Neuronal stem cell (in vitro differentiated cells): ENCODE measurements at places on chromosomes 3 and 15.

DNA sequence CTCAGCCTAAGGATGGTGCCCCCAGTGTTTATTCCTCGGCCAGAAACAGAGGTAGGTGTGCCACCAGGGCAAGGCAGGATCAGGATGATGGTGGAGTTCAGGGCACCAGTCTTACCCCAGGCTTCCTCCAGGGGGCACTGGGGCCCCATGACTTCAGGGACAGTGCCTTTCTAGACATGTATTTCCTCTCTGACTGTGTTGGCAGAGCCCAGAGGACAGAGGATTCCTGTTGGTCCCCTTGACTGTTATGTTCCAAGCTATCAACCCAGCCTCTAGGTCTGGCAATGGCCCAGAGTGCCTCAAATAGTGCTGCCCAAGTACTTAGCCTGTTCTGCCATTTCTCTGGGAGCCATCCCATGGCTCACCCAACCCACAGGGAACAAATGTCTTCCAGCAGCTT lies 2.8 kb downstream of the HEMK1 start:
- H3K36me3 ChIP-seq = peaks cover 1% of the 10 kb centered on the region
- H3K27me3 ChIP-seq = no peaks in the 10 kb centered on the region
- DNase-seq = peak; percentile 43
- no peak overlapping the region for H3K27ac ChIP-seq
- H3K4me3 ChIP-seq = no peak overlapping the region

GRCh38 chr15:25668901-25669300 lies 194.2 kb downstream of the ATP10A start:
- no peak overlapping the region for H3K4me3 ChIP-seq
- DNase-seq = no peak
- no peak overlapping the region for H3K27ac ChIP-seq
- H3K36me3 ChIP-seq = no peaks in the 10 kb centered on the region

- peaks cover 1% of the 10 kb centered on the region for H3K27me3 ChIP-seq
- H3K4me3 ChIP-seq = no peak overlapping the region
- no peaks in the 10 kb centered on the region for H3K36me3 ChIP-seq
- DNase-seq = no peak
- peaks cover 4% of the 10 kb centered on the region for H3K4me1 ChIP-seq
These were observed 221.7 kb upstream of the TLE3 start for GRCh38 chr15:70319466-70319865.

DNA sequence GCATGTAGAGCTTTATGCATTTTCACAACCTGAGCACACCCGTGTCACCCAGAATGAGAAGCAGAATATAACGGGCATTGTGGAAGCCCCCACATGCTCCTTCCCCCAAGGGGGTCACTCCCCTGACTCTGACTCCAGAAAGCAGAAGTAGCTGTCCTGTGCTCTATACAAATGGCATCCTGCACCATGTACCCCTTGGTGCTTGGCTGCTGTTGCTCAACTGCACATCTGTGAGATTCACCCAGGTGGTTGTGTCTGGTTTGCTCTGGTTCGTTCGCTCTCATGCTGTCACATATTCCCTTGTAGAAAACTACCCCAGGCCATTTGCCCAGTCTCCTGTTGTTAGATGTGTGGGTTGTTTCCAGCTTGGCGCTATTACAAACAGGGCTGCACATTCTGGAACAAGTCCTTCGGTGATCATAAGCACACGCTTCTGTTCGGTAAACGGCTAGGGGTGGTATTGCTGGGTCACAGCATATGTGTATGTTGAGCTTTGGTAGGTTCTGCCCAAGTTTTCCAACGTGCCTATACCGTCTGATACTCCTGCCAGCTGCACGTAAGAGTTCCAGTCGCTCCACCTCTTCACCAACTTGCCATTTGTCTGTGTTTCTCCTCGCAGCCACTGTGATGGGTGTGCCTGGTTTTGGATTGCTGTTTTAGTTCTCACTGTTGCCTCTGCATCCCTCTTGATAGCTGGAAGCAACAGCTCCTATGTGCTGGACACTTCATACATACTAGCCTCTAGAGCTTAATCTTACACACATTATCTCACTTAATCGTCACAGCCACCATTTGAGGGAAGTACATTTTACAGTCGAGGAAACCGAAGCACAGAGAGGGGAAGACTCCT lies 65.4 kb upstream of the SLC6A6 start:
- H3K4me3 ChIP-seq = no peak overlapping the region
- no peaks in the 10 kb centered on the region for H3K4me1 ChIP-seq
- no peaks in the 10 kb centered on the region for H3K27me3 ChIP-seq
- no peak for DNase-seq
- no peak overlapping the region for H3K27ac ChIP-seq
- H3K36me3 ChIP-seq = no peaks in the 10 kb centered on the region

DNA sequence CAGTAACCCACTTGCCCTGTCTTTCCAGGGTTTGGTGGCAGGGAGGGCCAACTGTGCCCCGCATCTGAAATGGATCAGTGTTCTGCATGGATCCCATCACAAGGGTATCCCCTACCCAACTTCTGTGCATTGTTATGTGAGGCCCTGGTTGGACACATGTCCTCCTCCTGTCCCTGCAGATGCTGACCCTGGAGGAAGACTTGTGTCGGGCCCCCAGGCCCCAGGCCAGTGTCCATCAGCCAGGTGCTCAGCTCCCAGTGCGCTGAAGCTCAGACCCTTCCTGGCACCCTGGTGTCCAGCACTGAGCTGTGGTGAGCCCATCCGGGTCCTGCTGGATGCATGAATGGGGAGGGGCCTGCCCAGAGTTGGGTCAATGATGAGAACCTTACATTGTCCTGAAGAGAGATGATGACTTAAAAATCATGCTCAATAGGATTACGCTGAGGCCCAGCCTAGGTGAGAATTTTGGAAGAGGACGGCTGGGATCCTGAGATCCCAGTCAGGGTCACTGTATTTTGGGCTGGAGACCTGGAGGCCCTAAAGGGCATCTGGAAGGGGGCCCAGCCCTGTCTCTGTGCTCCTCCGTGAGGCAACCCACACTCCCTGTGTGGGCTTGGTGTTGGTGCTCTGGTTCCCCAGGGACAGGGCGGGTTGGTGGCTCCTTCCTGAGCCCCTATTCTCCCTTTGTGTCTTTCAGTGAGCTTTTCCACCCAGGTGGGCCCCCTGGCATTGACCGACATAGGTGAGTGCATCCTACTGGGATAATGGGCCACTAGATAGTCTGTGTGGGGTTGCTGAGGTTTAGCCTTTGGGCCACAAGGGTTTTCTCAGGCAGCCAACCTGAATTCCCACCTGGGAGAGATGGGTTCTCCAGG lies 199.1 kb downstream of the UBE3A start:
- no peaks in the 10 kb centered on the region for H3K4me1 ChIP-seq
- DNase-seq = no peak
- no peaks in the 10 kb centered on the region for H3K36me3 ChIP-seq

- DNase-seq = no peak
- no peaks in the 10 kb centered on the region for H3K4me1 ChIP-seq
- no peaks in the 10 kb centered on the region for H3K36me3 ChIP-seq
These were observed 50.5 kb downstream of the SPATA16 start for GRCh38 chr3:173090492-173090891.

DNA sequence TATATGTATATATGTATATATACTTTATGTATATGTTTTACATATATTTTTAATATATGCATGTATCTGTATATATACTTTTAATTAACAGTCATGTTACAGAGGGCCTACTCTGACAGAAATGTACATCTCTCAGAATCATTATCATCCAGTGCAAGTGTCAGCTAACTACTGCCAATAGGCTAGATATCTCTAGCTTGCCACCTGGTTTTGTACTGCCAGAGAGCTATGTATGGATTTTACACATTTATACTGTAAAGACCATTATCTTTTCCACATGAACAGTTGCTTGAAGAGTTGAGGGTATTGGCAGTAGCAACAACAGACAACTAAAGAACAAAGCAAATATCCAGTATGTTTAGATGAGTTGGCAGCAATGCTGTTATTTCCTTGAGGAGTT lies 99.7 kb upstream of the VGLL3 start:
- no peaks in the 10 kb centered on the region for H3K36me3 ChIP-seq
- no peaks in the 10 kb centered on the region for H3K4me1 ChIP-seq
- no peak overlapping the region for H3K27ac ChIP-seq
- DNase-seq = no peak
- no peaks in the 10 kb centered on the region for H3K27me3 ChIP-seq

DNA sequence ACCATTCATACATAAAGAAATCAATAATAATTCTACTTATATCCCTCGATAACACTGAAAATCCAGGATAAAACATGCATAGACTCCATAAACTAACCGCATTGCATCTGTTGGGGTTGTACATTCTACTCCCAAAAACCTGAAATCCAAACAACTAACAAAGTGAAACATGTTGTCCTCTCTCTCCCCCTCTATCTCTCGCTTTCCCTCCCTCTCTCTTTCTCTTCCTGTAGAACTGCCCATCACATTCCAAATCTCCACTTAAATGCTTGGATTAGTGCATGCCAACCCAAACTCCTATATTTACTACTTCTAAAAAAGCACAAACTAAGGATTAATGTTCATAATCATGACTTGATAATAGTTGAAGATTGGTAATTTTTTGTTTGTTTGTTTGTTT lies 80.2 kb downstream of the MECOM start:
- peaks cover 20% of the 10 kb centered on the region for H3K4me1 ChIP-seq
- no peaks in the 10 kb centered on the region for H3K36me3 ChIP-seq
- H3K27me3 ChIP-seq = no peaks in the 10 kb centered on the region
- DNase-seq = no peak

DNA sequence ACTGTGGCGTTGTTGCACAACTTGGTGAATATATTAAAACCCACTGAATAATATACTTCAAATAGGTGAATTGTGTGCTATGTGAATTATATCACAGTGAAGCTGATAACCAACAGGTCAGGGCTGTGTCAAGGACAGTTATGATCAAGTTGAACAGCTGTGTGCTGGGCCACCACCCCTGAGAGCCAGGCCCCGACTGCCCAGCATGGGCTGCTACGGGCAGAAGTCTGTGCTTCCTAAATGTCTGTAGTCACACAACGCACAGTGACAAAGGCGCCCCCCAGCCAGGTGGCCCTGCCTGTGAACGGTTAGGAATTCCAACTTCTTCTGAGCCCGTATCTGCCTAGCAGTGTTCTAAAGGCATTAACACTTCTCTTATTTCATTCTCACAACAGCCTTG lies 32.8 kb downstream of the TKT start:
- H3K4me1 ChIP-seq = no peaks in the 10 kb centered on the region
- H3K27me3 ChIP-seq = no peaks in the 10 kb centered on the region
- peaks cover 51% of the 10 kb centered on the region for H3K36me3 ChIP-seq
- no peak for DNase-seq
- H3K4me3 ChIP-seq = no peak overlapping the region

DNA sequence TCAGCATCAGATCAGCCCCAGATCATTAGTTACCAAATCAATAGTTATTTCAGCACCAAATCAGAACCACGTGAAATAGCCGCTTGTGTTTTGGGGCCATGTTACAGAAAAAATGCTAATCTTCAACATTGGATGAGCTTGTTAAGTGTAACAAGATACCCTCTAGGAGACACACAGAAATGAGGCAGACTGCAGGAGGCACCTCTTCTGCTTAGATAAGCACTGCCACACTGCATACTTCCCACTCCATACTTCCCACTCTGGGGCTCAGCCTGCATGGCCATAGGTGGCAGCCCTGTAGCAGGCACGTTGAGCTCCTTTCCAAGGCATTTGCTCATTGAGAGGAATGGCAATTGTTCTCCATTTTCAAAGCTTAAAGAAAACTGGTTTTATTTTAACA lies 73.3 kb downstream of the CHCHD6 start:
- H3K27me3 ChIP-seq = no peaks in the 10 kb centered on the region
- no peak overlapping the region for H3K27ac ChIP-seq
- no peaks in the 10 kb centered on the region for H3K4me1 ChIP-seq
- no peak for DNase-seq

GRCh38 chr3:182909318-182910040 lies 70.9 kb downstream of the DCUN1D1 start:
- H3K27ac ChIP-seq = no peak overlapping the region
- peaks cover 3% of the 10 kb centered on the region for H3K4me1 ChIP-seq
- no peaks in the 10 kb centered on the region for H3K27me3 ChIP-seq
- no peak for DNase-seq

DNA sequence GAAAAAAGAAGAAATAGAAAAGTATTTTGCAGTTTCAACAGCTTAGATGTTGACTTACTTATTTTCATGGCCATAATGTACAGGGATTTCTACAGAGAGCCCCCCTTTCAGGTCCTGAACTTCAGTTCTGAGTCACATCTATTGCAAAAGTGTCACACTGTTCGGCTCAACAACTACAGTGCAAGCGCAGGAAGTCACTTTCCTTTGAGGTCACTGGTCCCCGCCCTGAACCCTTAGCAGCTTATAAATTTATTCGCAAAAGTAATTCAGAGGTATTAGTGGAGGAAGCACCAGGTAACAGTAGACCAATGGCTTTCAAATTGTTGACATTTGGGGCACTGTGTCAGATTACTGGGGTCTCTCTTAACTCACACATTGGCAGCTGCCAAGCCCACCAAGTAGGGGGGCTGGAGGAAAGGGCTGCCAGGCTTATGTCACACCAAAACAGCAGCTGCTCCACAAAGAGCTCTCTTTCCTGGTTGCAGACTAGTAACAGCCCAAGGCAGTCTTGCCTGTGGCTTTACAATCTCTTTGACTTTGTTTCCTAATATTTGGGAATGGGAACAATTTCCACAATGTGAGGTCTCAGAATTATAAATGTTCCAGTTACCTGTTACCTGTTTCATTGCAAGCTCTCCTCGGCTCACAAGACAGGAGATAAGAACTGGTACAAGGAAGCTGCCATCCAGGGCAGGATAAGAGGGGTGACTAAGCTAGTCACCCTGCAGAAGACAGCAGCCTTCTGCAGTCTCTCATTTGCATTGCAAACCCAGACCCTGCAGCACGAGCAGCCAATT lies 130.2 kb upstream of the STRIT1 start:
- no peak for DNase-seq
- H3K36me3 ChIP-seq = no peaks in the 10 kb centered on the region
- H3K4me3 ChIP-seq = no peak overlapping the region
- peaks cover 22% of the 10 kb centered on the region for H3K4me1 ChIP-seq
- no peak overlapping the region for H3K27ac ChIP-seq

- H3K4me1 ChIP-seq = peaks cover 21% of the 10 kb centered on the region
- H3K27me3 ChIP-seq = no peaks in the 10 kb centered on the region
These were observed 56.1 kb downstream of the PCSK6 start for GRCh38 chr15:101433396-101433795.

- H3K4me3 ChIP-seq = no peak overlapping the region
- H3K36me3 ChIP-seq = no peaks in the 10 kb centered on the region
- DNase-seq = peak; percentile 43
- H3K4me1 ChIP-seq = no peaks in the 10 kb centered on the region
These were observed 253.6 kb downstream of the MAGI1 start for GRCh38 chr3:65785065-65785645.

DNA sequence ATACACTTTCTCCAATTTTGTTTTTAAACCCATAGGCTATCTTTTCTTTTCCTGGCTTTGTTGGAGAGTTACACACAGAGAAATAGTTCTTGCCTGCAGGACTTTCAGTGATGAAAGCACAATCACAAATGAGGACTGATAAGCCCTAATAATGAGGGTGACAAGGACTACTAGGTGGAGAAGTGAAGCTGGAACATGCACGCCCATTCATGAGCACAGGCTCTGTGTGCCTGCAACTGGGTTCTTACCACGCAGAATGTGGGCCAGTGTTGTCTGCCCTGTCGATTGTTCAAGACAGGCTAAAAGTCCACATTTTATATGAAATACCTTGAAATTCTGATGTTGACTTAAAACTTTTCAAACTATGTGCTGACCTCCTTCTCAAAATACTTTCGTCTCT lies 162.3 kb upstream of the STRIT1 start:
- no peak overlapping the region for H3K4me3 ChIP-seq
- H3K27me3 ChIP-seq = no peaks in the 10 kb centered on the region
- H3K27ac ChIP-seq = no peak overlapping the region
- DNase-seq = no peak
- peaks cover 4% of the 10 kb centered on the region for H3K36me3 ChIP-seq
- H3K4me1 ChIP-seq = no peaks in the 10 kb centered on the region
